NCI-H510A (cell line): ENCODE measurements at places on chromosomes 7 and 10.

DNA sequence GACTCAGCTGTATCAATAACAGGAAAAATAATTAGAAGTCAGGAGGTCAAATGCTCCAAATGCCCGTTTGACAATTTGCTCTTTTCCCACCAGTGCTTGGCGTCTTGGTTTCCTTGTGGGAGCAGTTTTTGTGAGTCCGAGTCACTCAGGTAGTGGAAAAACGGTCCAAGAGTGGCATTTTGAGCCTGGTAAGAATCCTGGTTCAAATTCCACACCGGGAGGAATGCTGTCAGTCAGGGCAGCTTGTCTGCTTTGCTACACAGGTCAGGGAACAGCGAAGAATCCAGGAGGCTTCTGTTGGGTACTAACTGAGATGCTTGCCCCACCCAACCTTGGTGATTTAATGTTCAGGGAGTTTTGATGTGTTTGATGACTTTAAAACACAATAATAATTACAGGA, 209.5 kb downstream of the HERPUD2 start:
- no peak for DNase-seq

DNA sequence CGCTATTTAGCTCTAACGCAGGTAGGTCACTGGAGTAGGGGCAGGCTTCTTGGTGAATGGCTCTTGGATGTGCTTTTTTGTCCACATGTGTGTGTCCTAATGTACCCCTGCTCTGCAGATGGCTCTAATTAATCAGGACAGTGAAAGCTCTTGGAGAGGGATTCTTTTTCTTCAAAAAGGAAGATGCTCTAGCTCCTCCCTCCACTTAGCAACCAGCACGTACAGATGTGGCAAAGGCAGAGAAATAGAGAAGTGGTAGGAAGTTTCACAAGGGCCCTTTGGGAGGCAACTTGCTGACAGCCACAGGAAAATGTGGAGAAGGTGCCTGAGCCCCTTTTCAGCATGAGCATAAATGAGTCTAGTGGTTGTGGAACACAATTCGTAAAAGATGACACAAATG, 221.7 kb downstream of the PLXNA4 start:
- no peak for DNase-seq

DNA sequence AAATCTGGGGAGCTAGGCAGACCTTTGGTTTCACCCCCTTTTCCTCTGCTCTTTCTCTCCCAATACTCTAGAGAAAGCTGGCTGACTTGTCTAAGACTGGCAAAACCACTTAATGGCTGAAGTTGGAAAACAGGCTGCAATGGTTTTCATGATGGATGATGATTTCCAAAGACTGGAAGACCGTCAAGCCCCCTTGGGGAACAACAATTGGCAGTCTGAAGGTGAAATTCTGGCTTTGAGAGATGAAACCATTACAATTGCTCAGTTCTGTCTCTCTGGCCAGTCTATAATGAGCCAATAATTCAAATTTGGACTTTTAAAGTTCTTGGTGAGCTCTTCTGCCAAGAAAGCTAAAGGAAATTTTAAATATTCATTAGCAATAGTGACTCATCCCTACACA, 680.5 kb downstream of the PARD3 start:
- DNase-seq: no peak

DNA sequence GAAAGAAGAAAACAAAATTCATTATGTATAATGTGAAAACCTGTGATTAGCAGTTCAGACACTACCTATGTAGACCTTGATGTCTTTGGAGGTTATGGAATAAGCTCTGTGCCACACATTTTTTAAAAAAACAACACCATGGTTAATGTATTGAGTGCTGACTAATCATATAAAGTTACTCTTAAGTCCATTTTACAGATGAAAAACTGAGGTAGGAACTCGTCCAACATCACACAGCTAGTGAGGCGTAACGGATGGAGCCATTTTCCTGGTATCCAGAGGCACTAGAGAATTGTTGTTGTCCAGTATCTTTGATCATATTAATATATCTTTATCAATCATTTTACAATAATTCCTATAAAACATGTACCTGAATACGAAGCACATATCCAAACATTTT, 67.5 kb downstream of the MINDY3 start:
- DNase-seq: no peak

- DNase-seq: no peak
Measured at GRCh38 chr10:31075434-31075833, 43.8 kb upstream of the ZNF438 start.

DNA sequence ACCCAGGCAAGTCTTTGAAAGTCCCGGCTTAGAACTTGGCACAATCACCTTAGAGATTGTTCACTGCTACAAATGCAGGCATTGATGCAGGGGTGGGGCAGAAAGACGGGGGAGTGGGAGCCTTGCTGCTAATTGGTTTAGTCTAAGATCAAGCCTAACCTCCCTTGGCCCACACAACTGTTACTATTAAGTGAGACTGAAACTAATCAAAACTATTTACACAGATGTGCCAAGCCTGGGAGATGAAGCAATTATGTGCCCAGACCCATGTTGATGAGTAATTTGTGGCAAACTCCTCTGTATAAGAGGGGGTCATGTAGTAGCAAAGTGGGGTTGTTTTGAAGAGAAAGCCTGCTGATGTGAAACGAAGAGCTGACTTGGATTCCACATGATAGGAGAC, 178.2 kb upstream of the ITGB1 start:
- no peak for DNase-seq

DNA sequence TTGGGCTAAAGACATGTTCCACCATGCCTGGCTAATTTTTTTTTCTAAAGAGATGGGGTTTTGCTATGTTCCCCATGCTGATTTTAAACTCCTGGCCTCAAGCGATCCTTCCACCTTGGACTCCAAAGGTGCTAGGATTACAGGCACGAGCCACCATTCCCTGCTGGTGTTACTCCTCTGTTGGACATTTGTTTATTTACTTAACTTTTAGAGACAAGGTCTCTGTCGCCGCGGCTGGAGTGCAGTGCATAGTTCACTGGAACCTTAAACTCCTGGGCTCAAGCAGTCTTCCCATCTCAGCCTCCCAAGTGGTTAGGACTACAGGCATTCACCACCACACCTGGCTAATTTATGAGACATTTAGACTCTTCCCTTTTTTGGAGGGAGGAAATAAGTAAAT, 38.9 kb downstream of the CCAR1 start:
- no peak for DNase-seq

- no peak for DNase-seq
Measured at GRCh38 chr7:74289659-74290552, 699 bp downstream of the CLIP2 start.

DNA sequence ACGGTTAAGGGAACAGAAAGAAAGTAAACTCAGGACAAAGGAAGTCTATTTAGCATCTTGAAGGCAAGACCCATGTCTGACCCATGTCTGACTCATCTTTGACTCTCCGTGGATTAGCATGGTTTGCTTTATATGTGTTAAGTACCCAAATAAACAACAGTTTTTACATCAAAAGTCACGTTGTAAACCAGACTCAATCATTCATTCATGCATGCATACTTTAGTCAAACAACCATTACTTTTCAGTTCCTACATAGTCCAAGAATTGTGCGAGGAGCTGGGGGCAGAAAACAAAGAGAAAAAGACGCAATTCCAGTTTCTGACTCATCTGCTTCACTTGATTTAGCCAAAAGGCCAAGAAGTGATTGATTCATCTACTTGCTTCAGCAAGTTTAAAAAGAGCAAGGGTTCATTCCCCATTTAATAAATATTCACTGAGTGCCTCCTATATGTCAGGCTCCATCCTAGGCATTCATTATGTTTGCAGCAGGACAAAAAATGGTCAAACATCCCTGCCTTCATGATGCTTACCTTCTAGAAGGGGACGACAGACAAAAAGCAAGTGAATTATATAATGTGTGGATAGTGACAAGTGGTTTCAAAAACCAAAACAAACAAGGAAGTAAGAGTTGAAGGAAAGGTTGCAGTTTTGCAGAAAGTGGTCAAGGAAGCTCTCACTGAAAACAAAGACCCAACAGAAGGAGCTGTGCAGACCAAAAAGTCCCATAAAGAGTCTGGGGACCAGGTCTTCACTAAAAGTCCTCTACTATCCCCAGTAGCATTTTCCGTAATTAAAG, 116.2 kb downstream of the FAM107B start:
- DNase-seq: no peak

GRCh38 chr7:130896898-130897514, 163.0 kb upstream of the KLF14 start:
- DNase-seq: no peak

DNA sequence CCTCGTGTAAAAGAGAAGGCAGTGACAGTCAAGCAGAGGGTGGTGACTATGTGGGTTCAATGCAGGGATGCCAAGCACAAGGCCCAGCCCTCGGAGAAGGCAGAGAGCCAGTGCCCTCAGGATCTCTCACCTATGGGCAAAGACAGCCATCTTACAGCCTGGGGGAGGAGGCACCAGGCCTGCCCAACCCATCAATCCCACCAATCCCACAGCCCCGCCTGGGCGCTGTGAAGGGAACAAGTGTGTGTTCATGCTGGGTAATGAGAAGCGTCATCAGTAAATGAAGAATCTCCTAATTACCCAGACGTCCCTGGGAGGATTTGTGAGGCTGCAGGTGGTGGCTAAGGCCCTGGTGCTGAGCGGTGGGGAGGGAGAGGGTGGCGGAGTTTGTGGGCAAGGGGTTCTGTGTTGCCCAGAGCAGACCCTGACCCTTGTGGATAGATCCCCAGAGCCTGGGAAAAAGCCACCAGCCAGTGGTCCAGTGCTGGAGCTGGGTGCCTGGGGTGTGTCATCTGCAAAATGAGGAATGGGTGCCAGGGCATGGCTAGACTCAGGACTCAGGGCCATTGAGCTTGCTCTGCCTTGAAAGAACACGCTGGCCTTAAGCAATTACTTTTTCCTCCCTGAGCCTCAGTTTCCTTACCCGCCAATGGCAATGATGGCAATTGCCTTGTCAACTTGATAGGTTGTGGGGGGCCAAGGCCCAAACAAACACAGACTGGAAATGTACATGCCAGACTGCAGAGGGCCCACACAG, 128.1 kb upstream of the UNC5B start:
- no peak for DNase-seq
